ENCODE measurements at places on chromosomes 3 and 15. TPM values are rescaled to one million over a fixed set of nuclear protein-coding genes. Genes with fewer than 3 reads are reported as not detected.
A peak's percentile ranks its signal among the peaks of the same experiment; 100 is the strongest.

Gene TGM5
- not detected for total RNA-seq

DNA sequence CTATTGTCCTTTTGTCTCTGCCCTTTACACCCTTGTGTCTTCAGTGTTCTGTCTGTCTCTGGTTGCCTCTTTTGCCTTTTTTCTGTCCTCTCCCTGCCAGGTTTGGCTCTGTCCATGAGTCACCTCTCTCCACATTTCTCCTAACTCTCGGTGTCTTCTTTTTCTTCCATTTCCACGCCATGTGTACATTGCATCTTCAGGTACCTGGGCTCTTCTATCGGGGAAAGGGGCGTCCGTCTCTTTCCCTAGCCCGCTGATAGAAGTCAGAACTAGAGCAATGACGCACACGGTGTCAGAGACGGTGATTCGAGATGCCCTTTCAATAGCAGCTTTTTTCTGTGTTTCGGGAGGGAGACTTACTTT is 641 bp downstream of the OPA1 start:
- peak; percentile 68 for DNase-seq

DNA sequence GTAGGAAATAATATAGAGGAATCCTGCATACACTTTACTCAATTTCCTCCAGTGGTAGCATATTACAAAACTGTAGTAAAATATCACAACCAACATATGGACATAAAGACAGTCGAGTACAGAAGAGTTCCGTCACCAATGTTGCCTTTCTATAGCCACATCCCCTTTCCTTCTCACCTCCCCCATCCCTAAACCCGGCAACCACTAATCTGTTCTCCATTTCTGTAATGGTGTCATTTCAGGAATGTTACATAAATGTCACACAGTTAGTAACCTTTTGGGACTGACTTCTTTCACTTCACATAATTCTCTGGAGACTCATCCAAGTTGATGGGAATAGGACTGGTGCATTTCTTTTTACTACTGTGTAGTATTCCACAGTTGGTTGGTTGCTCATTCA is 41.4 kb upstream of the ATG7 start:
- no peak for DNase-seq

DNA sequence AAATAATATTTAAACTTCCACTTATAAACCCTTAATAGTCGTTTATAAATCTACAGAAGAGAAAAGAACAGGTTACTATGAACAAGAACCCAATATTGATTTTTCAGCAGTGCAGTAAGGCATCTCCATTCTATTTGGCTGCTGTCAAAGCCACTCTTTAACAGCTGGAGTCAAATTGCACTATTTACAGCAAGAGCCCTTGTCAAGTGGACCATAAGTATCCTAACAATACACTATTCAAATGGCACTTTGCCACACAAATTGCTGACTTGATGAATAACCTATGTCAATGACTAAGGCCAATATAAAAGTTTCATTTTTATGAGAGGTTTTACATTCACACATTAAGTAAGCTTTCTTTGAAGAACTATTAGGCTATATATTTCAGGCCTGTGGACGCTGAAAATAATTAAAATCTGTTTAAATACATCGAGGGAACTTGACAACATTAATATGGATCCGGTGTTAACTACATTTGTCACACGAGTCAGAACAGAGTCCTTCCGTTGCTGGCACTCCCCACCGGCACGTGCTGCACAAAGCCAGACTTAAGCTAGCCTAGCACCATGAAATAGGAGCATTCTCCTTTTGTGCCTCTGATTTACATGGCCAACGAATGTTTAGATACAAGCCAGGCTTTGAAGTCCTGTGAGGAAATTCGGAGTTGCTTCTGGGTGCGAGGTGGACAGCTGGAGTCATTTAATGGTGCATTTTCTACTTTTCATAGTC is 100.5 kb downstream of the WDR72 start:
- DNase-seq: no peak

DNA sequence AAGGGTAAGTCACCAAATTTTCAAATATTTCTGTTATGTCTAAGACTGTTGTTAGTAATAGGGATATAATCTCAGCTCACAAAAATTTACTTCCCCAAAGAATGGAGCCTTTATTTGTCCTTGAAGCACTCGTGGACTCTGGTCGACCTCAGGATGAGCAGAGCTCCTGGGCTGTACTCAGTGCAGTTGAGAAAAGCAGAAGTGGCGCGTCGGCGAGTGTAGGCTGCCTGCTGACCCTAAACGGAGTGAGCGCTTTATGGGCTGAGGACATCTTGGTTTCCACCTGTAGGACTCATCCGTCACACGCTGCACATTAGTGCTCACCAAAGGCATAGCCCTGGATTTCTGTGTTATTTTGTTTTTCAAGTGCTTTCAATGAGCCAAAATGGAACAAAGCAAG is 11.0 kb downstream of the GABRA5 start:
- no peak for DNase-seq
